ENCODE measurements at places on chromosomes 2 and 18.

- DNase-seq: no peak
Measured at GRCh38 chr2:188379748-188380147, 88.1 kb downstream of the GULP1 start.

DNA sequence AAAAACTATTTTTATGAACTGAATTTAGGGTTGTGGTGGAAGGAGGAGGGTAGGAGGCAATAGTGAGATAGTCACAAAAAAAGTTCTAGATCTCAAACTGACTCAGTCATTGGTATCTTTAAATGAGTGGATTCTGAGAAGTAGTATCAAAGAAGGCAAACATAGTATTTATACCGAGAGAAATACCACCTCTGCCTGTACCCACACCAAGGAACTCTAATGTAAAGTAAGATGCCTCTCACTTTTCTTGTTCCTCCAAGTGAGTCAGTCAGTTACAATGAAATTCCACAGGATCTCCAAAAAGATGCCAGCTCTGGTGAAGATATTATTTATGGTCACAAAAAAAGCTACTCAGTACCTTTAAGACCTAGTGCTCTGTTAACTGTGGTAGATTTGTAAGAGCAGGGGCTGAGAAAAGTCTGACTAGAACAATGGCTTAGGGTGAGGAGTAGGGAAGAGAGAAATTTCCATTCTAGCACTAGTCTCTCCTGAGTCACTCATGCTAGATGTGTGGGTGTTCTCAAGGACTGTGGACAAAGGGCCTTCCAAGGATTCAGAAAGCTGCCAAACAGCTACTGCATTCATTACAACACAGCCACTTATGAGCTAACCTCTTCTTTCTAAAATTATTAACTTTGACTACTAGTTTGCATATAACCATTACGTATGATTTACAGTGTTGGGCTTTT lies 36.3 kb downstream of the YWHAQ start:
- no peak for DNase-seq

GRCh38 chr2:64586883-64587481 lies 62.9 kb downstream of the AFTPH start:
- DNase-seq: peak; percentile 23

- peak; percentile 62 for DNase-seq
Measured at GRCh38 chr2:74690571-74690970, 36.5 kb downstream of the SEMA4F start.

- DNase-seq: no peak
Measured at GRCh38 chr18:32335228-32335627, 135.5 kb downstream of the GAREM1 start.

GRCh38 chr2:132627536-132627935 lies 42.5 kb downstream of the LYPD1 start:
- no peak for DNase-seq

GRCh38 chr2:3102922-3103569 lies 274.6 kb downstream of the EIPR1 start:
- no peak for DNase-seq

GRCh38 chr2:95348609-95349567 lies 51.7 kb downstream of the KCNIP3 start:
- no peak for DNase-seq

DNA sequence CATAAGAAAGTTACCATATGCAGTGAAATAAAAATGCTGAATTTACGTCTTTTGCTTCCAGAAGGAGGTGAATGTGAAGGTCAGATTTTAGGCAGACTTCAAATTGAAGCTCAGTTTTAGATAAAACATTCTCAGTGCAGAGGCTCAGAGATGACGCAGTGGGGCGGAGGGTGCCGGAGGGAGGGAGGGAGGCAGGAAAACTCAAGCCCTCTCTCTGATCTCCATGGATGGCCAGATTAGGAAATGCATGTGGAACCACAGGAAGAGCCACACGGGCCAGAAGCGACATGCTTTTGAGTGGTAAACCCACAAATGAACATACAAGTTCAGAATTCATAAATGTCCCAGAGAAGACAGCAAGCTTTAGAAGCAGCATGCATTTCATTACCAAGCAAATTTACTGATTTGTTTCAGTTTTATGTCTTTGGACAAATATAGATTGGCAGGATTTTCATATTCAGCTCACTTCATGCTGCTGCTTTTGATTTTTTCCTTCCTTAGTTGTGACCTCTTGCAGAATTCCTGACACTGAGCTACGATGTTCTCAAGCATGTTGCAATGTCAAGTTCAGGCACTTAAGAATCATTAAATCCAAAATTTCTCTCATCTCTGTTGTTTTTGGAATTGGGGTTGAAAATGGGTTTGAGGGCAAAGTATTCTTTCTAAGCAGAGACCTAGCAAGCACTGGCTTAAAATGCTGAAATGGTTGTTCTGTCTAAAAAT lies 29.7 kb upstream of the APCDD1 start:
- DNase-seq: no peak

DNA sequence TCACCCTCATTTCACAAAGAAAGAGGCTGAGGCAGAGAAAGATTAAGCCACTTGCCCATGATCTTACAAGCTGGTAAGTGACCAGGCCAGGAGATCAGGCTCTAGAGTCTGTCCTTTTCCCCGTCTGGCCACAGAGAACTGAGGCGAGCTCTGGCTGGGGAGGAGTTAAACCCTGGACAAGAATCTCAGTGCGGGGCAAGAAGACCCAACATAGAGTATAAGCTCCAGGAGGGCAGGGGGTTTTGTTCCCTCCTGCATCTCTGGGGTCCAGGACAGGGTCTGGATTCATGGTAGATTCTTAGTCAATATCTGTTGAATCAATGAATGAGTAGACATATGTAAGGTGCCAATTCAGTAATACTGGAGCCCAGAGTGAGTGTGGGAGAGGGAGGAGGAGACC lies 12.9 kb upstream of the INPP5D start:
- no peak for DNase-seq

- DNase-seq: no peak
Measured at GRCh38 chr2:127275356-127275755, 18.6 kb downstream of the ERCC3 start.

GRCh38 chr2:189013671-189014448 lies 39.7 kb downstream of the COL3A1 start:
- no peak for DNase-seq
